Liver (tissue), 10 donors: ENCODE measurements at places on chromosomes 5 and 9. TPM values are rescaled to one million over a fixed set of nuclear protein-coding genes. Genes with fewer than 3 reads are reported as not detected.

- no peaks in the 10 kb centered on the region for H3K27me3 ChIP-seq
- no peak overlapping the region for H3K4me3 ChIP-seq
- no peaks in the 10 kb centered on the region for H3K4me1 ChIP-seq
- DNase-seq: no peak
Observed at GRCh38 chr9:68455451-68455850, 85.2 kb downstream of the TMEM252 start.

DNA sequence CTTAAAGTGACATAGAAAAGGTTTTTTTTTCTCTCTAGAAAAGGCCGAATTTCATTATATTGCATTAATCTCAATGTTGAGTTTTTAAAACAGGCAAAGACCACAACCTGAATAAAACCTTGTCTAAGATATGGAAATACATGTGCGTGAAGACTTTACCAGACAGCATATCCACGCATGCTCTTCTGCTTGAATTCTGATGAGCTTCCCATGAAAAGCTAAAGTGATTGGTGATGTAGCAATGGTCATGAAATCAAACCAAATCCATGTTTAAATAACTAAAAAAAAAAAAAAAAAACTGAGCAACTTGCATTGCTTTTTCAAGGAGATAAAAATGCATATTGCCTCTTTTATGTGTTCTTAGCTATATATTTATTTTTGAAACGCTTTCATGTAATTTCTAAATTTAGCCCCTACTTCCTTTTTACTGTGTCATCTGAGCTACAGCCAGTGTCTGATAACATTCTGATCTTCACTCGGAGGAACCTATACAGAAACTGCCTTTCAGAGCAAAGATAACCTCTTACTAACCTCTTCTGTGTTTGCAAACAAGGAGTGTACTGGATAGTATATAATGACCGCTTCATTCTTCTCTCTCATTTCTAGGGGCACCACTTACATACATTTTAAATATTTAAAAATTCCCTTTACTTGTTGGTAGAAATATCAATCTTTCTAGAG, 179.1 kb upstream of the GNA14 start:
- no peaks in the 10 kb centered on the region for H3K36me3 ChIP-seq
- no peak for DNase-seq
- H3K4me1 ChIP-seq: no peaks in the 10 kb centered on the region
- no peak overlapping the region for H3K4me3 ChIP-seq
- no peak overlapping the region for H3K27ac ChIP-seq

- no peak overlapping the region for H3K4me3 ChIP-seq
- no peaks in the 10 kb centered on the region for H3K27me3 ChIP-seq
- peak overlapping the region; percentile 60 for H3K27ac ChIP-seq
- peak; percentile 45 for DNase-seq
- peaks cover 16% of the 10 kb centered on the region for H3K4me1 ChIP-seq
Observed at GRCh38 chr5:142807372-142807911, 37.3 kb downstream of the ARHGAP26 start.

DNA sequence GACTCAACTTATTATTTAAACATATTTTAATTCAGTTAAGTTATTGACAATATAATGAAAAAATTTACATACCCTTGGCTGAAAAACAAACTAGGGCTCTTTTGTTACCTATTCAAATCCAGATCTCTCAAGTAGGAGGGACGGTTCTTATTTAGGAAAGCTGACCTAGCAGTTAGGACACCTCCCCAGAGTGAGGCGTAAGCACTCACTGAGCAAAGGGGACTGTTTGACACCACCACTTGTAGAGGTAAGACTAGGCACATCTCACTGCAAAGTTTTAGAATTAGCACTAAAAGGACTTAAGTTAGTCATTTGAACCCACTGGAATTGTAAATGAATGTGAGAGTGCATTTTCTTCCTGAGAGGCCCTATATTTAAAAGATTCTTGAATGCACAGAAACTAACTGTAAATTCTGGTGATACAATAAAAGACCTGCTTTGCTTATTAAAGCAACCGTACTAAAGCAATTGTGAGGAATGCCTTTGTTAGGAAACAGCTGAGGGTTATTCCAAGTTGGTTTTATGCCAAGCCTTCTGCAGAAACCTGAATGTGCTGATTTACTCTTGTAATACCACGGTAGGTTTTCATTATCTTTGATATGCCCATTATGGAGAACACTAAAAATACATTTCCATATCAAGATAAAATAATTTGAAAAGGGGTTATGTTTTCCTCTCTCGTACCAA, 16.2 kb downstream of the HACD4 start:
- no peaks in the 10 kb centered on the region for H3K4me1 ChIP-seq
- no peaks in the 10 kb centered on the region for H3K36me3 ChIP-seq
- no peaks in the 10 kb centered on the region for H3K27me3 ChIP-seq
- no peak for DNase-seq
- no peak overlapping the region for H3K27ac ChIP-seq

DNA sequence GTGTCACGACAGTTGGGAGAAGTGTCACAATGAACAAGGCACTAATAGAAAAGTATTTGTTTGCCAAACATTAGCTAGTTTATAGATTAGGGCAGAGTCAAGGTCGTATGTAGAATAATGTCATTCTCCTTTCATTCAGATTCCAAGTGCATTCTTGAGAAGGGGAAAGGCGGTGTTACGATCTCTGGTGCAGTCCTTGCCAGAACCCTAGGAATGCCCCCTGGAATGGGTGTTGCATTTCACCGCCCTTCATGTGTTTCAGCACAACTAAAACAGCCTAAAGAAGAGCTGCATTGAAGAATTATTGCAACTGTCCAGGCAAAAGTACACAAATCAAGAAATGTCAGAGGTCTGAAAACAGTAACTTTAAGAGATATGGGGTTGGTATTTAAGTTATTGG, 721.0 kb upstream of the WWC1 start:
- no peaks in the 10 kb centered on the region for H3K36me3 ChIP-seq
- H3K4me1 ChIP-seq: peaks cover 5% of the 10 kb centered on the region
- DNase-seq: no peak
- no peak overlapping the region for H3K27ac ChIP-seq

GRCh38 chr5:31366941-31367340, 165.0 kb downstream of the DROSHA start:
- no peak overlapping the region for H3K4me3 ChIP-seq
- peaks cover 3% of the 10 kb centered on the region for H3K4me1 ChIP-seq
- peaks cover 12% of the 10 kb centered on the region for H3K27me3 ChIP-seq
- H3K36me3 ChIP-seq: no peaks in the 10 kb centered on the region
- no peak for DNase-seq
- H3K27ac ChIP-seq: no peak overlapping the region

- H3K27me3 ChIP-seq: no peaks in the 10 kb centered on the region
- peak overlapping the region; percentile 12 for H3K27ac ChIP-seq
- no peak for DNase-seq
- no peaks in the 10 kb centered on the region for H3K36me3 ChIP-seq
Observed at GRCh38 chr5:160287378-160288051, 24.8 kb downstream of the CCNJL start.

- H3K4me3 ChIP-seq: no peak overlapping the region
- no peaks in the 10 kb centered on the region for H3K27me3 ChIP-seq
- no peak overlapping the region for H3K27ac ChIP-seq
- H3K4me1 ChIP-seq: no peaks in the 10 kb centered on the region
Observed at GRCh38 chr5:31153521-31153920, 40.0 kb upstream of the CDH6 start.

- no peaks in the 10 kb centered on the region for H3K4me1 ChIP-seq
- no peaks in the 10 kb centered on the region for H3K36me3 ChIP-seq
- H3K27me3 ChIP-seq: no peaks in the 10 kb centered on the region
- H3K4me3 ChIP-seq: peak overlapping the region; percentile 79
- no peak for DNase-seq
Observed at GRCh38 chr9:5608298-5609225, 20.3 kb upstream of the RIC1 start.

DNA sequence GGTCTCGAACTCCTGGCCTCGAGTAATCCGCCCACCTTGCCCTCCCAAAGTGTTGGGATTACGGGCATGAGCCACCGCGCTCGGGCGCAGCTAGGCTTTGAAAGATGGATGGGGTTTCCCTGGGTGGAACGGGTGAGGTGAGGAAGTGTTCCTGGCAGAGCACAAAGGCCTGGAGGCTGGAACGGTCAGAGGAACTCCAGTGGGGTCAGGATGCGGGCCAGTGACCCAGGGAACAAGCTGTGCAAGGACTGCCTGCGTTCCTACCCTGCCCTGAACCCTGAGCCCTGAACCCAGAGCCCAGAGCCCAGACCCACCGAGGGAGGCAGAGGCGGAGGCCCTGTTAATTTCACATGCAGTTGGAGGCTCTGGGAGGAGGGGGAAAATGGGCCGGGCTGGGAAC, 23.4 kb downstream of the NCS1 start:
- H3K27ac ChIP-seq: peak overlapping the region; percentile 20
- no peaks in the 10 kb centered on the region for H3K27me3 ChIP-seq
- H3K4me1 ChIP-seq: no peaks in the 10 kb centered on the region
- H3K4me3 ChIP-seq: no peak overlapping the region
- no peaks in the 10 kb centered on the region for H3K36me3 ChIP-seq

- H3K36me3 ChIP-seq: no peaks in the 10 kb centered on the region
- no peak overlapping the region for H3K27ac ChIP-seq
- DNase-seq: no peak
- no peak overlapping the region for H3K4me3 ChIP-seq
- H3K4me1 ChIP-seq: no peaks in the 10 kb centered on the region
- no peaks in the 10 kb centered on the region for H3K27me3 ChIP-seq
Observed at GRCh38 chr9:27599102-27599869, 26.0 kb upstream of the C9orf72 start.

TMOD1 gene
- total RNA-seq: 9.2 TPM

LHX2 gene
- 2.0 TPM for total RNA-seq

TPPP gene
- total RNA-seq: 2.1 TPM

SCGB3A1 gene
- not detected for total RNA-seq

PCDHA5 gene
- not detected for total RNA-seq

CDH9 gene
- total RNA-seq: not detected
